CD4-positive, alpha-beta T cell treated with Interleukin-12 subunit alpha and Interleukin-12 subunit beta, for 1 hour (primary cell): ENCODE measurements at places on chromosomes 11 and 22.

GRCh38 chr11:87421422-87421821 lies 383.7 kb downstream of the TMEM135 start:
- peak; percentile 53 for DNase-seq

GRCh38 chr22:36737776-36738175 lies 34.2 kb upstream of the CACNG2 start:
- no peak for DNase-seq

DNA sequence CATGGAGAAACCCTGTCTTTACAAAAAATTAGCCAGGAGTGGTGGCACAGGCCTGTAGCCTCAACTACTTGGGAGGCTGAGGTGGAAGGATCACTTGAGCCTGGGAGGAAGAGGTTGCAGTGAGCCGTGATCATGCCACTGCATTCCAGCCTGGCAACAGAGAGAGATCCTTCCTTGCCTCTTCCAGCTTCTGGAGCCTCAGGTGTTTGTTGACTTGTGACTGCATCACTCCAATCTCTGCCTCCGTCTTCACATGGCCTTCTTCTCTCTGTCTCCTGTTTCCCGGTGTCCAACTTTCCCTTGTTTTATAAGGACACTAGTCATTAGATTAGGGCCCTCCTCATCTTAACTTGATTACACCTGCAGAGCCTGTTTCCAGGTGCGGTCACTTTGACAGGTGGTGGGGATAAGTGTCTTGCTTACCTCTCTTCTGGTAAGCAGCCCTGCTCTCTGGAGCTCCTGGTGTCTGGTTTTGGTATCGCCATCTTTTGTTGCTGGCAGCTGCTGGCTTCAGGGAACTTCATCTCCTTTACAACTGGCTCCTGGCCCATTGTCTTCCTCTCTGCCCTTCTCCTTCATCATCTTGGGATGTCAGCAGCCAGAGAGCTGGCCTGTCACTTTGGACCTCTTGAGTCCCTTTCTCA lies 8.2 kb upstream of the USP2 start:
- DNase-seq: no peak

GRCh38 chr22:19038728-19039447 lies 83.3 kb downstream of the DGCR2 start:
- no peak for DNase-seq

- no peak for DNase-seq
Measured at GRCh38 chr11:46906609-46907041, 11.7 kb downstream of the LRP4 start.

- no peak for DNase-seq
Measured at GRCh38 chr11:101721270-101721669, 137.5 kb upstream of the TRPC6 start.

DNA sequence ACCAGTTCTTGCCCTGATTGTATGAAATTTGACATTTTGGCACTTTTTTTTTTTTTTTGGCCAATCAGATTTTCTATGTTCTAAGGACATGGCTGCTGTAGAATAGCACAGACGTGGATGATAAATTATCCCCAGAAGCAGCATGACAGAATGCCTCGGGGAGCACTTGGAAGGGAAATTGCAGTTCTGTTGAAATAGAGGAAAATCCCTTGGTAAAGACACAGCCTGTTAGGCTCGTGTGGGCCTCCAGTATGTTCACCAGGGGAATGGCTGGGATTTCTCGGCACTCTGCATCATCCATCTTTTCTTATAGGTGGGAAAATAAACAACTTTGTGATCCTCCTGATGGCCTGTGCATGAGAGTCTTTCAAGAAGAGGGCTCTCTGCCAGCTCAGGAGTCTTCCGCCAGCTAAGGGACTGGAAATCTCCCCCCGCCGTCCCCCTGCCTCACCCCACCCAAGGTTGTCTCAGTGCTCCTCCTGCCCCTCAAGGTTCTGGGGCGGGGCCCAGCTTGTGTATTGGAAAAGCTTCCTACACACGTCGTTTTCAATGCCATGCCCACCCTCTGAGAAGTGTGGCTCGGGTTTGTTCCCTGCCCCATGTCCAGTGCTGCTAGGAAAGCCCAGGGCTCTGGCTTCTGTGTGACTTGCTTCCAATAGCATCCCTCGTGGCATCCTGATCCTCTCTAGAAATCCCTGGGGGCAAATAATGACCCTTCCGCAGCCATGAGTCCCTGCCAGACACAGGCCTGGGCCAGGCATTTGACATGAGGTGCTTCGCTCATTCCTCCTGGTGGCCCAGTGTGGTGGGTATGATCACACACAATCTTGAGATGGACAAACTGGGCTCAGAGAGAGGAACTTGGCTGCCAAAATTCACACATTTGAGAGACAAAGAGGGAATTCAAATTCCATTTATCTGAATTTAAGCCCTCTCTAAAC lies 70.6 kb upstream of the ATXN10 start:
- DNase-seq: no peak

- DNase-seq: peak; percentile 69
Measured at GRCh38 chr11:13955971-13956421, 6.5 kb upstream of the SPON1 start.

DNA sequence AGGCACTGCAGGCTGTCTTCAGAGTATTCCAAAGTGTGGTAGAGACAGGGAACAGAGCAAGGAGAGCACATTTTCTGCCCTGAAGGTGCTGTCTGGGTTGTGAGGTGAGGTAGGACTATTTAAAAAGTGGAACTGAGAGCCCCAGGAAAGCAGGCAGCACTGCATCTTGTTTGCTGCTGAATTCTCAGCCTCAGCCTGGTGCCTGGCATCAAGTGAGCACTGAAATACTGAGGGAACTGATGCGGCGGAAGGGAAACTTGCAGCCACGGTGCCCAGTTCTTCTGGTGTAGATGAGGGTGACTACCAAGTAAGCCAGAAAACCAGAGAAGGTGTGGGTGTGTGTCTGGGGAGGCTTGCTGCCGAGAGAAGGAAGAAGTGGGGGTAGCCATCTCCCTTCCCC lies 59.5 kb downstream of the TNRC6B start:
- no peak for DNase-seq

DNA sequence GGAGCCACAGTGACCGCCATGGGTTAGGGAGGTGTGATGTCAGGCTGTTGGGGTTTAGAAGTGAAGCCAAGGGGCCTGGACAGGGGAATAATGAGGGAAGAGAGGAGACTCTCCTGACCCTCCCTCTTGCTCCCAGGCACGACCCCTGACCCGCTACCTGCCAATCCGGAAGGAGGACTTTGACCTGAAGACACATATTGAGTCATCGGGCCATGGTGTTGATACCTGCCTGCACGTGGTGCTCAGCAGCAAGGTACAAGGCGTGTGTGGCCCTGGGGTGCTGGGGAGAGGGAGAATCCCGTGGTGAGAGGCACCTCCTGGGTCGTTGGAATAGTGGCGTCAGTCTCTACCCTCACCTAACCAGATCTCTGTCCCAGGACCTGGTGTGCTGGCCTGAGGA lies 29.5 kb downstream of the TREH start:
- no peak for DNase-seq

- no peak for DNase-seq
Measured at GRCh38 chr22:17884893-17885292, 110.6 kb upstream of the BID start.

DNA sequence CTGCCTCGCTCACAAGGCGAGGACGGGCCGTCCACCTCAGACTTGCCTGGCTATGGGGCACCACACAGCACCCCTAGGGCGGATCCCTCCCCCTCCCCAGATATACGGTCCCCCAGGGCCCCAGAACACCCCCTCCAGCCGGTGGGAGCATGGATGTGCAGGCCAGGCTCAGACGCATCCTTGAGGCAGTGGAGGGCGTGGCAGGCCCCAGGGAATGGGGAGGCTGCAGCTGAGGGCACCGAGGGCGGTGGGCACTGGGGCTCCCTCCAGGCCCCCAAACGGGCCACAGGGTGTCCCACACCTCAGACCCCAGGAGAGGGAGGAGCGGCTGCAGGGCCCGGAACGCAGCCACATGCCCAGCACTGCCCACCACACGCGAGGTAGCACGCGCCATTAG lies 12.1 kb downstream of the TTLL8 start:
- DNase-seq: no peak

DNA sequence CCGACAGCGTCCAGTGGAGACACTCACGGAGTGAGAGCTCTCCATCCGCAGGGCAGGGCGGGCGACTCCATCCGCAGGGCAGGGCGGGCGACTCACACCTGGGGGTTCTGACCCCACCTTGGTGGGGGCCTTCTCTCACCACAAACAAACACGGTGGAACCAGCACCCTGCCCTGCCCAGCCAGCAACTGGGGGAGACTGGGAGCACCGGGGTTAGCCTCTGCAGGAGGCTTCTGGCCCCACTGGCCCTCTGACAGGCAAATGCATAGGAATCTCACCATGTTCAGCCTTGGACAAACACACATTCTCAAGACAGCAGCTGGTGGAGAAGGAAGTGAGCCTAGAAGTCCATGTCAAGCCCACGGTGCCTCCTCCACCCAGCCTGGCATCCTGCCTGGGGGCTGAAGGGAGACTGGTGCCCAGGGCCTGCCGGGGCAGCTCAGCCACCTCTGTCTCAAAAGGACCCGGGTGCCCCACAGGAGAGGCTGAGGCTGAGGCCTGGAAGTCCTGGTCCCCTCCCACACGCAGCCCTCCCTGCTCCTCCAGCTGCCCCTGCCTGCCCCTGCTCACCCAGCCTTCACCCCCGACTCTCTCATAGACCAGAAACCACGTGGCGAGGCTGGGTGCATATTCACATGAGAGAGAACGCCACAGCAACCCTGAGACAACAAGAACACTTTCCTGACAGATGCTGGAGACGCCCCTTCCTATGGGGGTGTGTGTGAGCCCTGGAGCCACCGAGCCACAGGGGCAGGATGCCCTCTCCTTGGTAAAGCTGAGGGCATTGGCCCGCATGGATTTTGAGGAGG lies 98.4 kb upstream of the B3GAT1 start:
- DNase-seq: no peak

GRCh38 chr11:111352935-111353710 lies 26.0 kb downstream of the POU2AF1 start:
- DNase-seq: no peak

DNA sequence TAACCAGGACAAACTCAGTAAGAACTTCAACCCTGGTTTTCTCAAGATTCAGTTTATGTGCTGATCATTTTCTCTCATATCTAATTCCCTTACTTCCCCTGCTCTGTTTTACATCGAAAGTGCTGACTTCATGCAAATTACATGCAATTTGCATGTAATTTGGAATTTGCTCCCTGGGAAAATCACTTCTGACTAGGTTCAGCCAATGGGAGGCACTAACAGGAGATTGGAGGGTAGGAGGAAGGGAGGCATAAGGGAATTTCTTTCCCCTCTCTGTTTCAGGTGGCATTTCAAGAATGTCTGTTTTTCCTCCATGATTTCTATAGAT lies 363.3 kb upstream of the CCDC90B start:
- DNase-seq: no peak

GRCh38 chr22:44133901-44134571 lies 46.7 kb upstream of the PARVG start:
- DNase-seq: no peak
